Activated naive CD4-positive, alpha-beta T cell treated with anti-CD3 and anti-CD28 coated beads, Interleukin-2, amount 10 ng/mL, durations not matched to agents 7 days and 5 days (primary cell): ENCODE measurements at places on chromosomes 1 and 21.

GRCh38 chr1:164588516-164589341 lies 29.7 kb downstream of the PBX1 start:
- DNase-seq, result no peak

GRCh38 chr1:229204921-229205777 lies 65.8 kb upstream of the RAB4A start:
- DNase-seq, result no peak

- DNase-seq, result no peak
Observed at GRCh38 chr1:117757668-117758067, 151.8 kb downstream of the TENT5C start.

DNA sequence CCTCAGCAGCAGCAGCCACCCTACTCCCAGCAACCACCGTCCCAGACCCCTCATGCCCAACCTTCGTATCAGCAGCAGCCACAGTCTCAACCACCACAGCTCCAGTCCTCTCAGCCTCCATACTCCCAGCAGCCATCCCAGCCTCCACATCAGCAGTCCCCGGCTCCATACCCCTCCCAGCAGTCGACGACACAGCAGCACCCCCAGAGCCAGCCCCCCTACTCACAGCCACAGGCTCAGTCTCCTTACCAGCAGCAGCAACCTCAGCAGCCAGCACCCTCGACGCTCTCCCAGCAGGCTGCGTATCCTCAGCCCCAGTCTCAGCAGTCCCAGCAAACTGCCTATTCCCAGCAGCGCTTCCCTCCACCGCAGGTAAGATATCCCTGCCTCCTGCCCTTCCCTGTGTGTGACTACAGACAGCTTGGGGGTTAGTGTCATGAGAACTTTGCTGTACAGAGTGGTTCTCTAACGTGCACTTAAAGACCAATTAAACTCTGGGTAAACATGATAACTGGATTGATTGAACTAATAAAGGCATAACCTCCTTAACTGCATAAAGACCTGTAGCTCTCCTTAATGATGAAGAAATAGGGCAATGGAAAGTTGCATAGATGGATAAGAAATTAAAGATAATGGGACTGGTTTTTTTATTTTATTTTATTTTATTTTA lies 35.6 kb downstream of the ARID1A start:
- no peak for DNase-seq

DNA sequence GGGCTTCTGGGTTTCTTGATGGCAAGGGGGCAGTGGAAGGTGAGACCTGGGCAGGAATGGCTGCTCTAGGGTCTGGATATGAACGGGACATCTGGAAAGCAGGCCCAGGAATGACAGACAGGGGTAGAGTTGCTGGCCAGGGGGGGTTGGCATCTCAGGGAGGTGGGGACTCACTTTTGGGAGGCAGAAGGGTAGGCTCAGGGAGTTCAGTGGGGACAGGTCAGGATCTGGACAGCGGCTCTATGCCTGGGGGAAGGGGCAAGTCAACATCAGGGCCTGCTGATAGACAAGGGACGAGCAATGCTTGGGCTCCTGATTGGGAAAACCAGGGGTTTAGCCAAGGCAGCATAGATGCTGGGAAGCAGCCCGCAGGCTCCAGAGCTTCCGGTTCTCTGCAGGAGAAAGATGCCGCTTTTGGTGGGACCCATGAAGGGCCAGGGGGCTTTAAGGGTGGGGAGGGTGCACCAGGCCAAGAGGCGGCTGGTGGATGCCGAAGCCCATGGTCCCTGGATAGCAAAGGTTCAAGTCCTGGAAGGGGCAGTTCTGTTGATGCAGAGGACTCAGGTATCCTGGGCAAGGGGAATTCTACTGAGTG lies 21.9 kb downstream of the IGFN1 start:
- peak; percentile 20 for DNase-seq

- DNase-seq, result no peak
Observed at GRCh38 chr1:211338224-211338620, 11.6 kb downstream of the TRAF5 start.

GRCh38 chr1:212060632-212061472 lies 25.3 kb downstream of the DTL start:
- DNase-seq, result no peak

DNA sequence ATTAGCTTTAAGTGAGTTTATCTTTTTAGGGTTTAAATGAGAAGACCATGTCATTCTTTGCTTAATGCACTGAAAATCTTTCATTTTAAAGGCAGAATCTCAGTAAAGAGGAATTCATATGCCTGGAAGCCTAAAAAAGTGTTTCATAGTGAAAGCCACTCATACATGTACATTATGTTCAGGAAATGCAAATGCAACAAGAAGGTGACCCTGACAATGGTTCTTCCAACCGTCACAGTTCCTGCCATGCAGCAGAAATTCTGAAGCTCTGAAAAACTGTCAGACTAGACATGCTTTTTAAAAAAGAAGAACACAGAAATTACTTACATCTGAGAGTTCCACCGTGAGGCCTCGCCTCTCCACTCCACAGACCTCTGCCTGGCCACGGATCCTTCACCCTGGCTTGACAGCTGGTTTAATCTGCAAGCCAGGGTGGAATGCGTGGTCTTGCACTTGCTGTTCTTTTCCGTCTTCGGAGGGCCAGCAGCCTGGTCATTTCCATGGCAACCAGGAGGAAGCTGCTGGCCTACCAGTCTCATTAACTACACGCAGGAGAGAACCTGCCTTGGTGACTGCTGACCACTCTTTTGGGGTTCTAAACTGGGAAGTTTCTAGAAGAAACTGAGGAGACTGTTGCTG lies 41.8 kb upstream of the PAXBP1 start:
- DNase-seq, result no peak

DNA sequence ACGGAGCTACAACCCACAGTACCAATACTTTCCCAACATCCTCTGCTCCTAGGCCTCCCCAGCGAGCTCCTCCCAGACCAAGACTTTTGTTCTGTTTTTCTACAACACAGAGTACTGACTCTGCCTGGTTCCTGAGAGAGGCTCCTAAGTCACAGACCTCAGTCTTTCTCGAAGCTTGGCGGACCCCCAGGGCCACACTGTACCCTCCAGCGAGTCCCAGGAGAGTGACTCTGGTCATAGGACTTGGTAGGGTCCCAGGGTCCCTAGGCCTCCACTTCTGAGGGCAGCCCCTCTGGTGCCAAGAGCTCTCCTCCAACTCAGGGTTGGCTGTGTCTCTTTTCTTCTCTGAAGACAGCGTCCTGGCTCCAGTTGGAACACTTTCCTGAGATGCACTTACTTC lies 20.6 kb downstream of the PLA2G5 start:
- DNase-seq, result no peak

GRCh38 chr1:15734901-15735300 lies 1.2 kb upstream of the SLC25A34 start:
- DNase-seq, result no peak

DNA sequence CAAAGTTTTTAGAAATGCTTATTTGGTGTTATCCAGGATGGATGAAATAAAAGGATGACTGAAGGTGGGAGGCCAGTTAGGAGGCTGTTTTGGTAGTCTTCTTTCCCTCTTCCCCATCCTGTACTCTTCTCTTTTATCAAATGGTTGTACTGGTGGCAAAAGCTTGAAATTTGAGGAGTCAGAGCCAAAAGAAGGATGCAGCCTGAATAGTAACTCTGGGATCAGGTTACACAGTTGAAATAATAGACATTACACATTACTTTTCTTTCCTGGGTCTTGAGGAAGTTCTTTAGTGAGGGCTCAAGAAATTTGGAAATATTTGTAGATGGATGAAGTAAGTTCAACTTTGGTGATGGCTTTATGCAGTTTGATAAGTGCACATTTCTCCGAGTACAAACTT lies 108.6 kb downstream of the GPR52 start:
- no peak for DNase-seq

DNA sequence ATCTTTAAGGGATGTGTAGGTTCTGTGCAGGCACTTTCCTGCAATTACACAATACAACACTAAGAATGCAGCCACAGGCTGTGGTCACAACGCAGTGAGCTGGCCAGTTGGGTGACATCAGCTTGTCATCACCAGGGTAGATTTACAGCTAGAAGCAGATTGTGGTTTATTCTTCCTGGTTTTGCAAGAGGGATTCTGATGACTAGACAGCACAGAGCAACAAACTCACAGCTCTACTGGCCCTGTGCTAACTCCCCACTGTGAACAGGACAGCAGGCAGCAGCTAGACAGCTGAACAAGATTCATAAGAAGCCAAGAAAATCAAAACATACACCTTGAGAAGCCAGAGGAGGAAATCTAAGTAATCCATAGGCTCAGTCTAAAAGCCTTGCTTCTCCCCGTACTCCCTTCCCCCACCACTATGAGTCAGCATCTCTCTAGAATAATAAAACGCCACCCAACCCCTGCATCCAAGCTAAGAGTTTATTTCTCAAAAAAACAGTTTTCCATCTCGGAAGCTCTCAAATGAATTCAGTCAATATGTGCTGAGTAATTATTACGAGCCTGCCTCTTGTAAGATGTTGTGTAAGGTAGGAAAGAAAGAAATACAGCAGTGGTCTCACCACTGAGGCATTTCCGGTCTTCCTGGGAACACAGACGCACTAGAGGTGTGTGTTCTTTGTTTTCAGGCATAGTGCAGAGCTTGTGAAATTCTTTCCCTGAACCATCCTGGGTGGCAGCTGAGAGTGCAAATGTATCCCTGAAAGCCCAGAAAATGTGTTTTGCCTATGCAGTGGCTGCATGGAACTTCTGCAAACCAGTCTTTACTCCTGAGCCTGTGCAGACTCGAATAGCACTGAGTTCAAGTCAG lies 162.8 kb downstream of the NTPCR start:
- DNase-seq, result peak; percentile 46

DNA sequence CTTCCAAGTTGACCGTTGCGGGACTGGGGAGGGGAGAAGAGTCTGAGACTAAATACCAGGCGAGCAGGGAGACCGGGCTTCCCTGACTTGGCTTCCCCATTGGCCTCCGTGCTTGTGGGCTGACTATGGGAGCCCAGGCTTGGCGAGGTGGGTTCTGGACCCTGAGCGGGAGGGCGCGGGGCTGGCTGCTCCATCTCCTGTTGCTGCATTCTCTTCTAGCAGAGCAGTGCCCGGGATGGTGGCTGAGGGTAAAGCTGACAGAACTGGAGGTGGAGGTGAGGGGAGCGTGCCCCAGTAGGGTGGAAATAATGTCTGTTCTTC lies 689 bp downstream of the LGR6 start:
- no peak for DNase-seq

DNA sequence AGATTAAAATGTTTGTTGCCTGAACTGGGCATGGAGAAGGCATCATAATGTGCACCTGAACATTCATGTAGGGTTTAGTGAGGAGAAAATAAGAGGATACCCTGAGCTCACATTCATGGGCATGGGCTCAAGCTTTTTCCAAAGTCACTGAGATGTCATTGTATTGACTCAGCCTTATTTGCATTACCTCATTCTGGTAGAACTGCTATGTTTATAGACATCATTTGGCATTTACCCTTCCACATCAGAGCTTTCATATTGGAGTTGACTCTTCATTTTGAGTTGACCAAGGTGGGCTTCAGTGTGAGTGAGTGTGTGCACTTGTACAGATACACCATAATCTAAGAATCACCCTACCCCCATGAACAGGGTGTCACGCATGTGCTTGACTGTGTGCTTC lies 143.2 kb downstream of the PBX1 start:
- no peak for DNase-seq

- no peak for DNase-seq
Observed at GRCh38 chr1:241413386-241413785, 56.4 kb upstream of the RGS7 start.

DNA sequence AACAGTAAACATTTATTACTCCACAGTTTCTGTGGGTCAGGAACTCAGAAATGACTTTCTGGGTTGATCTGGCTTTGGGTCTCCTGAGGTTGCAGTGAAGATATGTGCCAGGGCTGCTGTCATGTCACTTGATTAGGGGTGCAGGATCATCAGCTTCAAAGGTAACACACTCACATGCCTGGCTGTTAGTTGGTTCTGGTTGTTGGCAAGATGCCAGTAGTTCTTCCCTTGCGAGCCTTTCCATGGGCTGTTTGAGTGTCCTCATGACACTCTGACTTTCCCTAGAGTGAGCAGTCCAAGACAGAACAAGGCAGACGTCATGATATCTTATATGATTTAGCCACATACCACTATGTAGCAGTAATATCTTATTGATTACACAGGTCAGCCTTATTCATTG lies 1.8 kb downstream of the SWT1 start:
- no peak for DNase-seq

GRCh38 chr1:81428998-81429397 lies 371.7 kb upstream of the ADGRL2 start:
- no peak for DNase-seq

- no peak for DNase-seq
Observed at GRCh38 chr21:33089395-33090119, 19.6 kb downstream of the OLIG1 start.

DNA sequence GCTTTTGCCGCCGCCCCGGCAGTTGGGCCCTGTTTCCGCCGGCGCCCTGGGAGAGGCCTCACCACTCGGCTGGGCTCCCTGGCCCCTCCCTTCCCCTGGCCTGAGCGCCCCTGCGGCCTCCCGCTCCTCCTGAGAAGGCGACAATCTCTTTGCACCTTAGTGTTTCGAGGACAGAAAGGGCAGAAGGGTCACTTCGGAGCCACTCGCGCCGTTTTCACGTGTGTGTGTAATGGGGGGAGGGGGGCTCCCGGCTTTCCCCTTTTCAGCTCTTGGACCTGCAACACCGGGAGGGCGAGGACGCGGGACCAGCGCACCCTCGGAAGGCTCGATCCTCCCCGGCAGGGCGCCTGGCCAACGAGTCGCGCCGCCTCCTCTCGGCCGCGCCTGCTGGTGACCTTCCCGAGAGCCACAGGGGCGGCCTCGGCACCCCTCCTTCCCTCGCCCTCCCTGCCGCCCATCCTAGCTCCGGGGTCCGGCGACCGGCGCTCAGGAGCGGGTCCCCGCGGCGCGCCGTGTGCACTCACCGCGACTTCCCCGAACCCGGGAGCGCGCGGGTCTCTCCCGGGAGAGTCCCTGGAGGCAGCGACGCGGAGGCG lies 432 bp upstream of the SIM2 start:
- no peak for DNase-seq

- no peak for DNase-seq
Observed at GRCh38 chr1:203307641-203308126, 2.4 kb downstream of the BTG2 start.

GRCh38 chr1:69846267-69846666 lies 278.5 kb downstream of the LRRC7 start:
- no peak for DNase-seq

- DNase-seq, result no peak
Observed at GRCh38 chr1:41783189-41783639, 135.5 kb downstream of the HIVEP3 start.
